ENCODE measurements at places on chromosomes 3 and 15.

DNA sequence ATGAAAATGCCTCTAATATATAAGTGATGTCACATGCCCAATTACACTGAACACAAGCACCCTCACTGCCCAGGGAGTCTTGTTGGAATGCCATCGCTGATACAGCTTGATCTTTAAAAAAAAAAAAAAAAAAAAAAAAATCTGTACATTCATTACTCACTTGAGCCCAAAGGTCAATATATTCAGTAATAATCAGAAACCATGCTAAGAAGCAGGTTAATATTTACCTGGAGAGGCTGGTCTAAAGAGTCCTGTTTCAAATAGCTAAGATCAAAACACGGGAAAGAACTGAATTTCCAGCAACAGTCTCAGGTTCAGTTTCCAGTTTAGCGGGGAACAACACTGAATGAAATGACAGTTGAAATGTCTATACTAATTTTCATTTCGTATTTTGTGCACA is 109.9 kb downstream of the UACA start:
- no peak for DNase-seq

DNA sequence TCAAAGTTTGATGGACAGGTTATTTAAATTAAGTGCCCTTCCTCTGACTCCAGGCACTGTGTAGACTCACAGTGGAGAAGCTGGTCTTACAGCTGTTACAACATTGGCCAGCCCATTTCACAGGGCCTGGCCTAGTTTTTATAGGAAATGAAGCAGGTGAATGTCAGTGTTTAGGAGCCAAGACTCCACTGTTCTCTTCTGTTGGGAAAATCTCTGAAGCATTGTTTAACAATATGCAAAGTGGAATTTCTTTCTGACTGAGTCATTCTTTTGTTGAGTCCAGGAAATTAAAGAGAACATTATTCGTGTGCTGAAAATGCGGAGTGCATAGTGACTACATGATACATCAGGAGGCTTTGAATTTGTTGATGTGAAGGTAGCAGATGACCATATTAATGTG is 64.7 kb downstream of the ARRDC4 start:
- no peak for DNase-seq

DNA sequence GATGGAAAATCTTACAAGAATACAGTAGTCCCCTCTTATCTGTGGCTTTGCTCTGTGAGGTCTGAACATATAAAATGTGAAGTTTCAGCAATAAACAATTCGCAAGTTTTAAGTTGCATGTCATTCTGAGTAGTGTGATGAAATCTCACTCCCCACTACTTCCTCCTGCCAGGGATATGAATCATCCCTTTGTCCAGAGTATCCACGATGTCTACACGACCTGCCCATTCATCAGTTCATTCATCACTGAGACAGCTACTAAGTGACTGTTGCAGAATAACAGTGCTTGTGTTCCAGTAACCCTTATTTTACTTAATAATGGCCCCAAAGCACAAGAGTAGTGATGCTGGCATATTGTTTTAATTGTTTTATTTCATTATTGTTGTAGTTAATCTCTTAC is 489.2 kb upstream of the UBE2E2 start:
- no peak for DNase-seq

- no peak for DNase-seq
These were observed 34.7 kb downstream of the NIPA2 start for GRCh38 chr15:22872936-22873701.

- DNase-seq, result no peak
These were observed 119.4 kb upstream of the LMOD3 start for GRCh38 chr3:69241769-69242168.

- no peak for DNase-seq
These were observed 31.2 kb upstream of the MYO5C start for GRCh38 chr15:52326756-52327155.

DNA sequence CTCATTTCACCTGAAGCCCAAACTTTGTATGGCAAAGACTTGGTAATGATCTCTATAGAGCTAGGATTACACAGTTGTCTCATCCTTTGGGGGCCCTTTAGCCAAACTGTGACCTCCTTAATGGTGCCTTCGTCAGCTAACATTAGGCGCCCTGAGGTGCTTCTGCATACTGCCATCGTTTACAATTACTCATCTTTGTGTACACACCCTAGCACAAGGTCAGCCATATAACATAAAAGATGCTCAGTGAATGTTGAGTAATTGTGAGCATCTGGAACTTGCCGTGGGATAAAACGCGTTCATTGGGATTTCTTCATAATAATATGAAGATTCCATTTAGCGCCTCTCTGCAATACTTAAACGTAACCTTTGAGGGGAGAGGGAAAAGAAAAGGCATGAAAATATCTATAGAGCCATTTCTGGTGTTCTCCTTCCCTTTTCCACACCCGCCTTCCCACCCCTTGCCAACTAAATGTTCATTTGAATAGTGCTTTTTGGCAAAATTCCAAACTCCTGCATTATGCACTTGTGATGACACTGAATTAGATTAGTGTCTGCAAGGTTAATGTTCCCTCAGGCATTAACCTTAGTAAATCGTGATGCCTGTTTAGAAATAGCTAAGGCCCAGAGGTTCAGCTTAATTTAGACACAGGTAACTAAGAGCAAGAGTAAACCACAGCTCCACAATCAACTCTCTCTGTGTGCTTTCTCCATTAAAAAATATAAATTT is 990 bp upstream of the ZNF148 start:
- no peak for DNase-seq

DNA sequence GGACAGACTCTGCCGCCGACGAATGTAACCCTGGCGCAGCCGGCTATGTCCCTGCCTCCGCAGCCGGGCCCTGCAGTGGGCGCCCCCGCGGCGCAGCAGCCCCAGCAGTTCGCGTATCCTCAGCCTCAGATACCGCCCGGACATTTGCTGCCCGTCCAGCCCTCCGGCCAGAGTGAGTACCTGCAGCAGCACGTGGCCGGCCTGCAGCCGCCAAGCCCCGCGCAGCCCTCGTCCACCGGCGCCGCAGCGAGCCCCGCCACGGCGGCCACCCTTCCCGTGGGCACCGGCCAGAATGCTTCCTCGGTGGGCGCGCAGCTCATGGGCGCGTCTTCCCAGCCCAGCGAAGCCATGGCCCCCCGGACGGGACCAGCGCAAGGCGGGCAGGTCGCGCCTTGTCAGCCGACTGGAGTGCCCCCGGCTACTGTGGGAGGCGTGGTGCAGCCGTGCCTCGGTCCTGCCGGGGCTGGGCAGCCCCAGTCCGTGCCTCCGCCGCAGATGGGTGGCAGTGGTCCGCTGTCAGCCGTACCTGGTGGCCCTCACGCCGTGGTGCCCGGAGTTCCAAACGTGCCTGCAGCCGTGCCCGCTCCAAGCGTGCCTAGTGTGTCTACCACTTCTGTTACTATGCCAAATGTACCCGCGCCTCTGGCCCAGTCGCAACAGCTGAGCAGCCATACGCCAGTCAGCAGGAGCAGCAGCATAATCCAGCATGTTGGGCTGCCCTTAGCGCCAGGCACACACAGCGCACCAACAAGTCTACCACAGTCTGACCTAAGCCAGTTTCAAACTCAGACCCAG is 2.4 kb downstream of the TSC22D2 start:
- no peak for DNase-seq

GRCh38 chr3:78221300-78221699 is 1181.4 kb downstream of the ROBO2 start:
- no peak for DNase-seq

DNA sequence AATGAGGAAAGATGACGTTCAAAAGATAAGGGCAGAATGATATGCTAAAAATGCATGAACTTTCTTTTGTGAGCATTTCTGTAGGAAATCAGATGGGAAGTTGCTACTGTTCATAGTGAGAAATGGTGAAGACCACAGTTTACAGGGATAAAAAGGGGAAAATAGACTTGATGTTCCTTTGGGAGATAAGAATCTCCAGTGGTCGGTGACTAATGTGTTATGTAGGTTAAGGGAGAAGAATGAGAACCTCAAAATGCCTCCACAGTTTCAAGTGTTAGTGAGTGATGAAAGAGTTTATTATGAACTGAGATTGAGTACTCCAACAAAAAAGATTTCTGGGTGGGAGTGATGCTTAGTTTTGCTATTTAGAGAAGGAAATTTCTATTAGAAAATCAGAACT is 247.2 kb downstream of the LSAMP start:
- DNase-seq, result no peak

DNA sequence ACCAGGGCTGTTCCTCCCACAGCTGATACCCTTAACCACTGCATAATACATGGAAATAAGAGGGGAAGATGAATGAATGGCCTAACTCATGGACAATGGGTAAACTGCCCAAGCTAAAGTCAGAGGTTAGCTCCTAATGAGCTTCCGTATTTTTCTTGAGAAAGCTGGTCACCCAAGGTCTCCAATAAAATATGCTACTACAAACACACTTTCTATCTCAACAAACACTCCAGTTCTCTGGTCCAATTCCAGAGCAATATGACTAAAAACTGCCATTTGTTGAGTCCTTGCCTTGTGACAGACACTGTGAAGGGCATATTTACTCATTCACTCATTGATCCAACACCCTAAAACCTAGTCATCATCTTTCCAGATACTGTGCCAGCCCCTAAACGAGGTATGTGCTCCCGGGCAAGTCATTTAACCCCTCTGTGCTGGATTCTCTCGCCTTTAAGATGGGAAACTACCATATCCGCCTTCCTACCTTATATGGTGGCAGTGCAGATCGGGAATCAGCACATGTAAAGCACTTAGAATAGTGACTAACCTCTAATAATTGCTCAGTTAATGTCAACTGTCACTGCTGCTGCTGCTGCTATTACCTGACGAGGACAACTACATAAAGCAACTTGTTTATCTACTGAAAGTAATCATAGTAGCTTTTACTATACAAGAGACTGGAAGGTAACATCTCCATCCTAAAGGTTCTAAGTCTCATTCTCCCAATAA is 89.1 kb downstream of the XXYLT1 start:
- DNase-seq, result no peak

- DNase-seq, result no peak
These were observed 1.8 kb downstream of the ITIH3 start for GRCh38 chr3:52796411-52796810.

GRCh38 chr3:140170612-140171011 is 235.6 kb downstream of the CLSTN2 start:
- no peak for DNase-seq

Data from stimulated activated CD4-positive, alpha-beta T cell treated with anti-CD3 and anti-CD28 coated beads, TNF-alpha, amount 100 ng/mL, for 1 hour (primary cell).